ENCODE measurements at places on chromosomes 6 and 20.

- DNase-seq: no peak
Measured at GRCh38 chr20:8854571-8854970, 214.3 kb upstream of the PLCB4 start.

DNA sequence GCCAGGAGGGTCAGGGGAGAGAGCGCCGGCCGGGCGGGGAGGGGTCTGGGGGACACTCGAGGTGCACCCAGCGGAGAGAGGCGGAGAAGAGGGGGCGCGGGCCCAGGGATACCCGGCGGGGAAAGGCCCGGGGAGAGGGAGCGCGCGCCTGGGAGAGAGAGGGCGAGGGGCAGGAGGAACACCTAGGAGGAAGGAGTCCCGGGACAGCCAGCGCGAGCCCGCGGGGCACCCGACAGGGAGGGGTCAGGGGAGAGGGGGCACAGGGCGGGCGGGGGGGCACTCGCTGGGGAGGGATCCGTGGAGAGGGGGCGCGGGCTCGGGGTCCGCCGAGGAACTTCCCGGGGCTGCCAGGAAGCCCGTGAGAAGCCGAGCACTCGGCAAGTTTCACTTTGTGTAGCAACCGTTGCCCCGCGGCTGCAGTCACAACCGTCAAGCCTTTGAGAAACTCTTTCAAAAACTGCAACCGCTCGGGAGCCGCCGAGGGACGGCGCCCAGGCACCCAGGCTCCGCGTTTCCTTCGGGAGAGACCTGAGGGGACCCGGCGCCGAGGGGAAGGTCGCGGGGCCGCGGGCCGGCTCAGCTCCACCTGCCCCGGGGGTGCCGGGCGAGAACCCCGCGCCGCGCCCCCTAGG is 471 bp downstream of the EZR start:
- peak; percentile 25 for DNase-seq

DNA sequence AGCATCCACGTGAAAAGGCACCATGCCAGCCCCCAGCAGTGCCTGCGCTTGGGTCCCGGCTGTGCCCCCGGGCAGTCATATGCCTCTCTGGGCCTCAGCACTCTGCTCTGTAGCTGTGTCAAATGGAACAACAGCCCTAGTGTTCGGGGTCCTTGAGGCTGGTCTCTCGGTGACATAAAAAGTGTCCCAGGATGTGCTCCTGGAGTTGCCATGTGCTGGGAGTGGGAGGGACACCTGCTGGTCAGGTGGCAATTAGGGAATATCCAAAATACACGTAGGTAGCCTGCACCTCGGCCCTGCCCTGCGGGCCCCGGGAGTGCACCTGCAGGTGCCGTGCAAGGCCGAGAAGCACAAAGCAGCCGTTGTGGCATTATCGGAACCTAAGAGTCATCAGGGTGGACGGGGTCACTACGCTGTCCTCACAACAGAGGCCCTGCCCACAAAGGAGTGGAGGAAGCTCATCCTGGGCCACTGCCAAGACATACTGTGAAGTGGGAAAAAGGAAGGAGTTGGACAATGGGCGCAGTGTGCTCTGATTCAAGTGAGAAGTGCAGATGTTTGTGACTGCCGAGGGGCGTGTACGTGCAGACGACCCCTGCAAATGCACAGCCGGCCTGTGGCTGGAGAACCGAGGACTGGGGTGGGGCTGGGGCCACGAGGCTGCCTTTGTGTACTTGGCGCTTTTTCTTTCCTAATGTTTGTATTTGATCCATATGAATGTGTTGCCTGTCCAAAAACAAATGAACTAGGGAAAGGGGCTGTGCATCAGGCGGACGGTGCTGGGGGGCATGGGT is 24.6 kb downstream of the SLCO4A1 start:
- DNase-seq: no peak

- no peak for DNase-seq
Measured at GRCh38 chr6:132058975-132059374, 107.8 kb upstream of the CCN2 start.

DNA sequence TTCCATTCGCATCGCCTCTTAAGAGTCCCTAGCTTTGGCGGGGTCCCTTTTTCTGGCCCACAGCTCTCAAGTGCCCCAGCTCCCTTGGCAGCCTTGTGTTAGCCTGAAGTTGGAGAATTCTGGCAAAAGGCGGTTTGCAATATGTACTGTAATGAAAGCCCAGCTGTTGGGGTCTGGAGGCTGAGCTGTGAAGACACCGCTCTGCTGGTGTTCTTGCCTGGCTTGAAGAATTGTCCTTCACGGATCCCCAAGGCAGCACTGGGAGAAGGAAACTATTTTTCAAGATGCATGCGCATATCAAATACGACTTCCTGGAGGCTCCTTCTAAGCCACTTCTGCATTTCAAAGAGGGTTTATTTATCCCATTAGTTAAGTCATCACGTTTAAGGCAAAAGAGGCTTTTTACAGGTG is 21.4 kb upstream of the CITED2 start:
- DNase-seq: no peak

- DNase-seq: no peak
Measured at GRCh38 chr20:58310291-58310782, 822 bp downstream of the RAB22A start.

GRCh38 chr6:170166511-170167122 is 124.3 kb downstream of the DLL1 start:
- DNase-seq: no peak

GRCh38 chr20:32674362-32674789 is 635 bp upstream of the C20orf203 start:
- DNase-seq: peak; percentile 46

- no peak for DNase-seq
Measured at GRCh38 chr20:37505263-37506151, 15.5 kb upstream of the NNAT start.

GRCh38 chr6:125197795-125198269 is 44.3 kb downstream of the TPD52L1 start:
- DNase-seq: peak; percentile 17

DNA sequence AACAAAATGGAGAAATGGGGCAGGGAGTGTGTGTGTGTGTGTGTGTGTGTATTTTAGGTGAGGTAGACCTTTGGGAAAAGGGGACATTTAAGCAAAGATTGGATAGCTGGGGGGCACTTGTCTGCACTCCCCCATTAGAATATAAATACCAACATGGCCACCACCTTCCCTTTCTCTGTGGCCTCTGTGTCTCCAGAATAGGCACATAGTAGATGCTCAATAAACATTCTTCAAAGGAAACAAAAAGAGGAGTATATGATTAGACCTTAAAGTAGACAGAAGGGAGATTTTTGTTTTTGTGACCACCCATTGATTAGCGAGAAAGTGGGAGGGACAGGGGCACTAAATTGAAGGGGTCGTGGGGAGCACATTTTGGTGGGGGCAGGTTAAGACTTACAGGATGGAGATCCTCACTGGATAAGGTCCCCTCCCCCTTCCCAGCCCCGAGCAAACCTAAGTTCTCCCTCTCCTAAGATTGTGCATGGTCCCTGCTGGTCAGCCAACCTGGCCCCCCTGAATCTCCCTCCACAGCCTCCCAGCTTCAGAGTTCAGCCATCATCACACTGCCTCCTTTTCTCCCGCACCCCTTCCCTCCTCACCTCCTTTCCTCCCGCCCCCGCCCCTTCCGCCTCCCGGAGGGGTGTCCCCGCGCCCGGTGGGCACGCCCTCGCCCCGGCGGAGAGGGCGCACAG is 514 bp upstream of the TSHZ2 start:
- DNase-seq: no peak

DNA sequence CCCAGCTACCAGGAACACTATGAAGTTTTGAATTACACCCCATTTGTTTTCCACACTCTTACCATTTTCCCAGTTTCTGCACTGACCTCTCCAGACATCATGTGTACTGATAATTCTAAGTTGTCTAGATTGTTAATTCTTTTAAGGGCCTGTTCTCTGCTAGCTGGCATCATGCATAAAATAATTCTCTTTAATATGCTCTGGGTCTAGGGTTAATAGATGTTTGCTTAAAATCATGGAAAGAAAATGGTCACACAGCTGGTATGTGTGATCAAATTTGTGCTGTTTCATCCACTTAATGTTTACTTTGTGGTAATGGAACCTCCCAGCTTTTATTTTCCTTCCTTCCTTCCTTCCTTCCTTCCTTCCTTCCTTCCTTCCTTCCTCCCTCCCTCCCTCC is 49.1 kb downstream of the HFE start:
- DNase-seq: no peak

GRCh38 chr6:167997642-167998041 is at the start of gene KIF25:
Gene KIF25 (plus strand): TSS chr6:167997671. CDS start chr6:168029586, 31,915 bp downstream.
- no peak for DNase-seq

GRCh38 chr6:128573036-128573435 is 52.6 kb upstream of the PTPRK start:
- no peak for DNase-seq

DNA sequence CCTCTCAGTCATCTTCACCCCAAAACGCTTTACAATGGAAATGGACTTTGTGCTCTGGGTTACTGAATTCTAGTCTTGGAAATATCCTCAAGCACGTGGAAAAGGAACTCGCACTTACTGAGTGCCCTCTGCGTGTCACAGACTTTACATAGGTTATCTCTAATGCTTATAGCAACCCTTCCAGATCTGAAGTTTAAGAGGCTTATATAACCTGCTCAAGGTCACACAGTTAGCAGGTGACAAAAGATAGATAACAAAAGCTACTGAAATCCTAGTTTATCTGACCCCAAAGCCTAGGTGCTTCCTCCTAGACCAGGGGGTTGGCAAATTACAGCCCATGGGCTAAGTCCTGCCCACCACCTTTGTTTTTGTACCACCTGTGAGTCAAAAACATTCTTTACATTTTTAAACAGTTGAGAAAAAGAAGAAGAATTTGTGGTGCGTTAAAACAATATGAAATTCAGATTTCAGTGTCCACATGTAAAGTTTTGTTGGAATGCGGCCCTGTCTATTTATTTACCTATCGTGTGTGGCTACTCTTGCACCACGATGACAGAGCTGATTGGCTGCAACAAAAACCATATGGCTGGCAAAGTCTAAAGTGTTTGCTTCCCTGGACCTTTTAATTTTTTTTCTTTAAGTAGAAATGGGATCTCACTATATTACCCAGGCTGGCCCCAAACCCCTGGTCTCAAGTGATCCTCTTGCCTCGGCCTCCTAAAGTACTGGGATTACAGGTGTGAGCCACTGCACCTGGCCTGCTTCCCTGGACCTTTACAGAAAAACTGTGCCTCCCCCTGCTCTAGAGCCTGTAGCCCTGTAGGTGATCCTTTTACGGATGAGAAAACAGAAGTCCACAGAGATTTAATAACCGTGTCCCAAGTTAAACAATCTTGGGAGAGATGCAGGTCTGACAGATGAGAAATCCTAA is 110.2 kb upstream of the RREB1 start:
- no peak for DNase-seq

DNA sequence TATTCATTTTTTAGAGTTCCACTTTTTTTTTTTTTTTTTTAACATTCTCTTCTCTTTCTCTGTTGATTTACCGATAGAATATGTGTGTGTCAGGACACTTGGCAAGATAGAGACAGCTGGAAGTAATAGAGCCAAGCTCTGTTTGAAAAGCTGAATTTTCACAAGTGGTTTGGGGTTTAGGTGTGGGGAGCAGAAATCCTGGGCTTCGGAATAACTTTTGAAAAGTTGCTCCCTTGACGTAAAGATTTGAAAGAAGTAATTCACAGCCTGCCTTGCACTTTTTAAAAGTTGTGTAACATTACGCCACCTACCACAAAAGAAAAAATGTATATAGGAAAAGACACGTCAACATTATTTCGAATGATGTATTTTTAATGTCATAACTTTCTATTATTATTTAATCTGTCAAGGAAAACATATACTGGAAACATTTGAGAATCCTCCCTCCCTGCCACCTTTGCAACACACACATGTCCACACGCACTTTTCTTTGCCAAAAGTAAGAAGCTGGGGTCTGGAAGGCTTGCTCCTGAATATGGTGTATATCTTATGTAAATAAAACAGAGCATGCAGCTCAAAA is 917.9 kb downstream of the KIF16B start:
- no peak for DNase-seq

DNA sequence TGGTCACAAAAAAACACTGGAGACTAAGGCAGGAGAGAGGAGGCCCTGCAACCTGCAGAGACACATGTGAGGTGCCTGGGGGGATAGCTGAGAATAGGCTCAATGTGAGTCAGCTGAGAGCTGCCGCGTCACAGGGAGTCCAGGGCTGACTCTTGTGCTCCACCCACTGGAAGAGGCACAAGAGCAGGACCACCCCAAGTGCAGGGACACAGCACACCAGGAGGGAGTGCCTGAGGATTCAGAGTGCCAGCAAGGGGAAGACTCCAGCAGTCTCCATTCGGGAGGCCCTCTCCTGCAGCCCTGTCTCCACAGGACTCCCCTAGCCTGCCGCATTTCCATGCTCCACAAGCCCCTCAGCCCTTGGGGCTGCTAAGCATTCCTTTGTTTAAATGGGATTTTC is 105.5 kb downstream of the HUS1B start:
- DNase-seq: peak; percentile 56

GRCh38 chr20:8126841-8127378 is 5.2 kb upstream of the PLCB1 start:
- no peak for DNase-seq

DNA sequence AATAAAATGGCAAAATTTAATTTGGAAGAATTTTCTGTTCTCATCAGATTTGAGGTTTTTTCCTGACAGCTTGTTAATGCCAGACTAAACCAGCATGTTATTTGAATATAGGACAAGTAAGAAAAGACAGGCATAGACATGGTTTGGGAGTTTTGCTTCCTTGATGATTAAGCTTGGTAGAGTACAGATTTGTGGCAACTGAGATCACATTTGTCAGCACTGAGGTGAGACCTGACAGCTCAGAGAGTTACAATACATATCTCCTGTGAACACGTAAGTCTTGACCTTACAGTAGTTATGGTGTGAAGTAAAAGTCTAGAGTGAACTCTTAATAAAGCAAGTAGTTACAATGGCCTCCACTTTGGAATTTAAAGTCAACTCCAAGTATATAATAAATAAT is 34.5 kb downstream of the CENPW start:
- DNase-seq: no peak

- DNase-seq: no peak
Measured at GRCh38 chr6:7742223-7742785, 16.4 kb downstream of the BMP6 start.

- DNase-seq: no peak
Measured at GRCh38 chr6:165571721-165572132, 91.3 kb downstream of the PDE10A start.

- DNase-seq: no peak
Measured at GRCh38 chr6:152232501-152233151, 404.5 kb downstream of the SYNE1 start.

DNA sequence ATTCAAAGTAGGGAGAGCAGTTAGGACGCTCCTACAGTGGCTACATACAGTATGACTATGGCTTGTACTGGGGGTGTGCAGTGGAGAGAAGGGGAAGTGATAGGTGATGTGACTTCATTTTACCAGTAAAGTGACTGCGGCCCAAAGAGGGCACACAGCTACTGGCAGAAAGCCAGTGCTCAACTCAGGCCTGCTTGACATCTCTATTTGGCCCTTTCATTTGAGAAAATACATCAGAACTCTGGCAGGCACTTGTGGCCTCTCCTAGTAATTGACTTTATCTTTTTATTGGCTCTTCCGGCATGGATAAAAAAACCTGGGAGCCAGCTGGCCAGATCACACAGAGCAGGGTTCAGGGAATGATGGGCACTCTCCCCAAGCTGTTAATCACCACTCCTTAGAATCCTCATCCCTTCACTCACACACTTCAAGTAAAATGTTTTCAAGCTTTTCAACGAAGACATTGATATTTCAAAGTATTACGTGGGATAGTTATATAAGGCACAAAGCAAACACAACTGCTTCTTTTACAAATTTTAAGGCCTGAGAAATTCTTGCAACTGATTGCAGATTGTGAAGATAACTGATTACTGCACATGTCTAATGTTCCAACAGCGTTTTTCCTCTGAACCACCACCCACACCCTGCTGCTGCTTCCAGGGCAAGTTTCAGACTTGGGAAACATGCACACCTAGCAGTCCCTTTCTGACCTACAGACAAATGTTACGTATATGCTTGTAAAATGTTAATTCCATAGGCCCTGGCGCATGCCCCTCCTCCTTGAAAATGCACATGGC is 73.5 kb downstream of the TNFRSF21 start:
- DNase-seq: no peak

Measured in H4 (cell line).